GM13976 (cell line): ENCODE measurements at places on chromosomes 4 and X.

- no peak for DNase-seq
These were observed 7.8 kb downstream of the LARP1B start for GRCh38 chr4:128068918-128069317.

- no peak for DNase-seq
These were observed 123.6 kb downstream of the STAG2 start for GRCh38 chrX:124085063-124085462.

GRCh38 chr4:38413524-38414341 is 250.3 kb upstream of the KLF3 start:
- no peak for DNase-seq

- no peak for DNase-seq
These were observed 170.7 kb downstream of the SLIT2 start for GRCh38 chr4:20422398-20422797.

DNA sequence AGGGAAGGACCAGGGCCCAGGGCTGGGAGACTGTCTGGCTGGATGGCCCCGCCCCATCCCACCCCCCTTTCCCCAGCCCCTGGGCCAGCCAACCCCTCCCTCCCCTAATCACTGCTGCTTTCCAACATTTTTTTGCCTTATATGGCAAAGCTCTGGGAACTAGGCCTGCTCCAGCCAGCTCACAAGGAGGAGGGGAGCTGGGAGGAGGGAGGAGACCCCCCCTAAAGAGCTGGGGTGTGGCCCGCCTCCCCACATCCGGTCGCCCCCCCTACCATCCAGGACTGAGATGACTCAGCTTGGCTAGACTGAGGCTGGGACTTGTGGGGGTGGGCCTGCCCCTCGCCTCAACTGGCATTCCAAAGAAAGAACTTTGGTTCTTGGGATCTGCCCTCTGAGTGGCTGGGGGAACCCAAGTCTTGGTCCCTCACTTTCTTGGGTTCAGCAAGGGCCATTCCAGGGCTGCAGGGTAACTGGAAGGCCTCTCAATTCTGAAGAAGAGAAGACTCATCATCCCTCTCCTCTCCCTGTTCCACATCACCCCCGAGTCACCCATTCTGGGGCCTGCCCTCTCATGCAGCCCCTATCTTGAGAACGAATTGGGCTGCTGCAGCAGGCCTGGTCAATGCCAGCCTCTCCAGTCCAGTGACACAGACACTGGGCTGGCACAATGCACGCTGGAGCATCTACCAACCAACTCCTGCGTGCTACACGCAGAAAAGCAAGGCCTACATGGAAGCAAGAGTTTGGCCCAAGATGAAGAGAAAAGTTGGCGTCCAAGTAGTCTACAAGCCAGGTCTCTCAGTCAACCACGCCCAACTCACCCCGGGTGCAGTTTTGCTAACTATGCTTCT is 4.8 kb downstream of the FLNA start:
- DNase-seq, result peak; percentile 51

DNA sequence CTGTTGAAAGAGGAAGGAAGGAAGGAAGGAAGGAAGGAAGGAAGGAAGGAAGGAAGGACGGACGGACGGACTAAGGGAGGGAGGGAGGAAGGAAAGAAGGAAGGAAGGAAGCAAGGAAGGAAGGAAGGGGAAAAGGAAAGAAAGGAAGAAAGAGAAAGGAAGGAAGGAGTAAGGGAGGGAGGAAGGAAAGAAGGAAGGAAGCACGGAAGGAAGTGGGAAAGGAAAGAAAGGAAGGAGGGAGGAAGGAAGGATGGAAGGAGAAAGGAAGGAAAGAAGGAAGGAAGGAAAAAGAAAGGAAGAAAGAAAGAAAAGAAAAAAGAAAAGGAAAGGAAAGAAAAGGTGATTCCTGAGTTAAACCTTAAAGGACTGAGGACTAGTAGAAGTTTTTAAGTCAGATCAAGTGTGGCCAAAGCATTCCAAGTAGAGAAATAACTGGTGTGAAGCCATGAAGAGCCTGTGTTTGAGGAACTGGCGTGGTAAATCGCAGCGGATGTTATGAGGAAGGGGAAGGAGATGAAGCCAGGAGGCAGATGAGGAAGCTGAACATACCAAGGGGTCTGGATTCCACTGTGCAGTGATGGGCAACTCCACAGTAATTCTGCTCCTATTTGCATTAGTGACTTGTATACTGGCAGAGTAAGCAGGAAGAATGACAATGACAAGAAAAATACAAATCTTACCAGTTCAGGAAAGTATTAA is 163.5 kb downstream of the MGST2 start:
- no peak for DNase-seq

GRCh38 chrX:154411981-154412340 is 622 bp downstream of the TAFAZZIN start:
- peak; percentile 78 for DNase-seq

- DNase-seq, result no peak
These were observed 17.1 kb upstream of the CT47C1 start for GRCh38 chrX:119055687-119056086.

- DNase-seq, result no peak
These were observed 266.3 kb downstream of the PDGFC start for GRCh38 chr4:156705311-156705710.

- no peak for DNase-seq
These were observed 9.0 kb downstream of the TCEAL1 start for GRCh38 chrX:103637604-103638338.

DNA sequence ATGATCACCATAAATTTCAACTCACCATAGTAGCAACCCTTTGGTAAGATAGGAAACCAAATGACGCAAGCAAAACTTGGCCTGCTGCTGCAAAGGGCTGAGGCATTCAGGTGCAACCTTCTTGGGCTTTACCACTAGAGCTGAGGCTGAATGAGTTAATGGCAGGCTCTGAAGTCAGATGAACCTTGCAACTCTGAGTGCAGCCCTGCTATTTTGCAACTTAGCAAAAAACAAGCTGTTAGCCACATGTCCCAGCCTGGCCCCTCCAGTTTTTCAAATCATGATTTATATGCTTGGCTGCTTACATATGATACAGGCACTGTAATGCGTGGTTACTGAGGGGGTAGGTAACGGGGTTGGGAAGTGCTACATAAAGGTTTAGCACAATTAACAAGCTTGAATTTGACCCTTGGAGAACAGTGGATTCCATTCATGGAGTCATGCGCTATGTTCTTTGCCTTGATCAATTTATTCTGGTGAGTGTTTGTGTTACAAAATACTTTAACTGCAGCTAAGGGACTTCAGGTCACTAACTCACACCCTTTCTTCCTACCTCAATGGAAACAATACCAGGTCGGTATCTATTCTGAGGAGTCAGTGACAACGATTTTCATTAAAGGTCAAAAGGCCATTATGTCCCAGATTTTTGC is 80.5 kb upstream of the PPARGC1A start:
- no peak for DNase-seq

DNA sequence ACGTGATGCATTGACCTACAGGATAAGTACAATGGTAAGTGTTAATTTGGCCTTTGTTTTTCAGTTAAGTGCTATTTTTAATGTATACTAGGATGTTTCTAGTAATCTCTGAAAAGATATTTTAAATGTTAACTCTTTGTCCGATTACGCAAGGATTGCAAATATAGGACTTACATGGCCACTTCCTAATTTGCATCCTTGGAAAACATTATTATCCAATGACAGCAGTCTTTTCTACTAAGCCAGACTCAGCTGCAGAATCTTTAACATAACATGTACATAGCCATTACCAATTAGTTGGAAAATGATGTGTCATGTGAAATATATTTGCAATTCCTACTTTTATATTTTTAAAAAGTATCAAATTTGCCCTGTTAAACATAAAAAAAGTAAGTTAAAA is 124.7 kb downstream of the MID1 start:
- no peak for DNase-seq

GRCh38 chr4:20474119-20474518 is 222.4 kb downstream of the SLIT2 start:
- DNase-seq, result no peak

DNA sequence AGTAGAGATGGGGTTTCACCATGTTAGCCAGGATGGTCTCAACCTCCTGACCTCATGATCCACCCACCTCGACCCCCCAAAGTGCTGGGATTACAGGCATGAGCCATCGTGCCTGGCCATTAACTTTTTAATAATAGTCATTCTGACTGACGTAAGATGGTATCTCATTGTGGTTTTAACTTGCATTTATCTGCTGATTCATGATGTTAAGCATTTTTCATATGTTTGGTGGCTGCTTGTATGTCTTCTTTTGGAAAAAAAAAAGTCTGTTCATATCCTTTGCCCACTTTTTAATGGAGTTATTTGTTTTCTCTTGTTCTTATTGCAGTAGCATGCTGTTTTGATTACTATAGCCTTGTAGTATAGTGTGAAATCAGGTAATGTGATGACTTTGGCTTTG is 45.8 kb downstream of the ANXA10 start:
- DNase-seq, result no peak

DNA sequence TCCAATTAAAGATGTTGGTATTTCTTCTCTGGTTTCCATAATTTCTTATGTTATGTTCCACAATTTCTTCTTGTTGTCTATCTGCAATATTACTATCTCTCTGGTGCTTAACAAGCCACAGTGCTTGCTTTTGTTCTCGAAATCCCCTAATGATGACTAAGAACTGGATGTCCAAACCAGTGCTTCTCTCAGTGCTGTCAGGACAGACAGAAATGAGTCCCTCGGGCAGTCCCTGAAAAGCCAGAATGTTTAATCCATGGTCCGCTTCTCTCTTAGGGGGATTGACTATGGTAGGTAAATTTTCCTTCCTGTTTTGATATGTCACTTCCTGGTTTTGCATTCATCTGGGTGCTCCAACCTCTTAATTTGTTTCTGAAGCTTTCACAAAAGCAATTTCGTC is 321.6 kb upstream of the PCDH10 start:
- DNase-seq, result peak; percentile 2

- no peak for DNase-seq
These were observed 43.7 kb downstream of the TSPAN5 start for GRCh38 chr4:98614662-98615061.

- DNase-seq, result peak; percentile 56
These were observed at the start of gene CNKSR2 for GRCh38 chrX:21374163-21374993. CNKSR2 (plus strand) TSS chrX:21374418; CDS start chrX:21374898, 480 bp downstream.

DNA sequence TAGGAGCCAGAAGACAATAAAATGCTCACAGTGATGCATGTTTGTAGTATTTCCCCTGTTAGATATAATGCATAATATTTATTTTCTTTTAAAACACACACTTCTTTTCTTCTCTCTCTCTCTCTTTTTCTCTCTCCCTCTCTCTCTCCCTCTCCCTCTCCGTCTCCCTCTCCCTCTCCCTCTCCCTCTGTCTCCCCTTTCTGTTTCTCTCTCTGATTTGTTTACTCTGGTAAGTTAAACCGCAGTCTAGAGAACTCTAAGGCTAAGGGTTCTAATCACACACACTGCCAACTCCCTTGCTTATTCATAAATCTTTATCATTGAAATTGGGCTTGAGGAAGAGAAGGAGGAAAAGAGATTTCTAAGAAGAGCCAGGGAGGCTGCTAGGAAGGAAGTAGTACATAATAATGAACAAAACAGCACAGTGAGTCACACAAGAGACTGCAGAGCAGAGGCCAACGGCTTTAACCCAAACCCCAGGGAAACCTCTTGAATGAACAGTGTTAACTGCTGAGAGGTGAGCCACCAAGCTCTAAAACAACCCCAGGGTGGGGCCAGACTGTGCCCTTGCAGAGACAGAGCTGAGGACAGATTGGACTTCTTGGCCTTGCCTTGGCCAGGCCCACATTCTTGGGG is 9.1 kb upstream of the PHOX2B start:
- no peak for DNase-seq

- DNase-seq, result no peak
These were observed 6.9 kb upstream of the NSD2 start for GRCh38 chr4:1864076-1865008.

DNA sequence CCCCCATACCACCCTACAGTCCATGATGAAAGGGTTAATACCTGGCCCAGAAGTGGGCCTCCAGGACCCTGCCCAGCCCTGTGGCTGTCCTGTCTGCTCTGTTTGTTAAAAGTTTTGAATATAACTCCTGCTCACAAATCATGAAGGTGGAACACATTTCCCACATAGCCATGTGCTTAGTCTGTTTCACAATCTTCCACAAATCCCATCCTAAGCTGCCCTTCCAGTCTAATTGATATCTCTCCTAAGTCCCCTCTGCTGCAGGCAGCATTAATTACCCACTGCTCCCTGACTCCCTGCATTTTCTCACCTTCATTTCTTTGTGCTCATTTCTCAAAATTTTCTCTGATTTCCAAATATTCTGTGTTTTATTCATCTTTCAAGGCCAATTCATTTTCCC is 142.6 kb downstream of the AASDH start:
- no peak for DNase-seq

- no peak for DNase-seq
These were observed 126.9 kb downstream of the UNC5C start for GRCh38 chr4:95421869-95422268.

DNA sequence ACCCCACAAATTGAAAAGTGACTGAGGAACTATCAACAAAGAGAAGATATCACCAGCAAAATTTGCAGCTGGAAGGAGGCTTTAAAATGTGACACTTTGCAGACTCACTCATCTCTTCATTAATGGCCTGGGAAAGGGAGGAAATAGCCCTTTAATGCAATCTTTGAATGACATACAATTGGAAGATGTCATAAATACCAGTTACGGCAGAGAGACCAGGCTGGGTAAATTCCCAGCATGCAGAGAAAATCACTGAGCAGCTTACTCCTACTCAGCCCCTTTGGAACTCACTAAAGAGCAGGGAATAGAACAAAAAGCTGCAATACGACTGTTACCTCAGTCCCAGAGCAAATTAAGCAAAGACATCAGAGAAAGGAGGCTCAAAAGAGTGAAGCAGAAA is 238.9 kb downstream of the HS3ST1 start:
- DNase-seq, result no peak

DNA sequence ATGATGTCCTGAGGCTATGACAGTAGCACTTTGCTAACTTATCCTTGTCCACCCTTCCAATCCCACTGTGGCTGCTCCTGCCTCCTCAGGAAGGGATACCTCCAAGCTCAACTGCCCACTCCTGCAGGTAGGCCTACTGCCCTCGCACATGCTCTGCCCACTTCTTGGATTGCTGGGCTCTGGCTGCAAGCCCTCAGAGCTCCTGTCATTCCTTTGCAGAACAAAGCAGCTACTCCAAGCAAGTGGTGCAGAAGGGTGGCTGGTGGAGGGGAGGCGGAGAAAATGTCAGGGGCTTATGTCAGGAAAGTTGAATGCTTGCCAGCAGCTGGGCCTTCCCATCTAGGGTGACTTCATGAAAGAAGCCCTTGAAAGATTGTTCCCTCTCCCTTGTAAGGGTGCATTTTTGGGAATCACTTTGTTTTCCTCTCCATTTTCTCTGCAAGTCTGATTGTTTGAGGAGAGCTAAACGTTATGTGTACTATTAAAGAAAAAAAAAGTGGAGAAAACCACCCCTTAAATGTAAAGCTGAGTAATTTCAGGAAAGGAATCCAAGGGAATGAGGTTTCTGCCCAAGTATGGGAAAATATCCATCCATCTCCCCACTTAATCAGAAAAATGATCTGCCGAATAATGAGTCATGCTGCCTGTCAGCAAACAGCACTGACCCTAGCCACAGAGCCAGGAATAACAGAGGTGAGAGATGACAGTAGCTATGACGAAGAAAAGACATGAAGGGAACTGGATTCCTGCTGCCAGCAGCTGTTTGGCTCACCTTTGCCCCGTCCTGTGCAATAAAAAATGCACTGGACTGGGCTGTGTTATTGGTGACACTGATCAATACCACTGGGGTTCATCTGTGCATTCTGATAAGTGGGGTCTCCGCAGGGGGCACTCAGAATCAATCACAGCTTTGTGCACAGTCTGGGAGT is 102.0 kb downstream of the RTL5 start:
- DNase-seq, result no peak

- DNase-seq, result no peak
These were observed 10.5 kb upstream of the TMEM165 start for GRCh38 chr4:55385201-55385649.

GRCh38 chr4:98148856-98149255 is 5.6 kb upstream of the STPG2 start:
- no peak for DNase-seq
